ENCODE measurements at places on chromosomes 1 and 21. TPM values are rescaled to one million over a fixed set of nuclear protein-coding genes. Genes with fewer than 3 reads are reported as not detected.

DNA sequence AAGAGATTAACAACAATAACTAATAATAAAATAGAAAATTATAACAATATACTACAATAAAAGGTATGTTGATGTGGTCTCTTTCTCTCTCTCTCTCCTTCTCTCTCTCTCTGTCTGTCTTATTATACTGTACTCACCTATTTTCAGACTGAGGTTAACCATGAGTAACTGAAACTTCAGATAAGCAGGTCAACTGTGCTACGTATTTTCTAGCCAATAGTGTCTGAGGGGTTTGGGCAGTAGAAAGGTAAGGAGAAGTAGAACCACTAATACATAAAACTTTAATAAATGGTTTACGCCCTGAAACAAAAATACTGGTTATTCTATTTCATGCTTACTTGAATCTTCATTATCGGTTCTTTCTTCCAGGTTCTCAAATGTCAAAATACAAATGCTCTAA, 71.0 kb upstream of the LRRC53 start:
- DNase-seq: no peak

SLC30A10 gene
- total RNA-seq: not detected

GRCh38 chr1:246029616-246030015, 477.5 kb downstream of the SMYD3 start:
- no peak for DNase-seq

GRCh38 chr1:225710804-225711203, 57.9 kb upstream of the ENAH start:
- no peak for DNase-seq

GRCh38 chr1:150207281-150207971, 28.5 kb downstream of the ANP32E start:
- no peak for DNase-seq

DNA sequence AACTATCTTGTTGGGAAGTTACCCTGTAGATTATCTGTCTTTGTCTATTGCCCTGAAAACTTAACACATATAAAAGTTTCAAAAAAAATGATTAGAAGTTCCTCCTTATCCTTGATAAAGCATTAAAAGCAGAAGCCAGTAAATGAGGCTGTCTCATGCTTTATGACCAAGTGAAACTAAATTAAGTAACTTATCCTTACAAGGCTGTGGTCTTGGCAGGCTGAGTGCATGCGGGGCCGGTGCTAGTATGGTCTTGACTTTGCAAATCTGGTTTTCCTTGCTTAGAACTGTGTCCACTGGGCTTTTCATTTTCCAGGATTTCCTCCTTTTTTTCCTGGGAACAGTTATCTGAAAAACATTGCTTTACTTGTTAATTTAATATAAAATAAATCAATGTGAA, 43.1 kb downstream of the PCNX2 start:
- no peak for DNase-seq

GRCh38 chr1:215375381-215375780, 191.7 kb upstream of the KCTD3 start:
- DNase-seq: no peak

GRCh38 chr1:21294266-21294989, 4.2 kb upstream of the ECE1 start:
- DNase-seq: no peak

- DNase-seq: no peak
Observed at GRCh38 chr1:52348704-52349300, 17.2 kb downstream of the CC2D1B start.

GRCh38 chr21:42002421-42002958, 7.7 kb downstream of the ZBTB21 start:
- no peak for DNase-seq

HCRTR1 gene
- total RNA-seq: 1.2 TPM
